Muscle of back (tissue), 13 donors: ENCODE measurements at places on chromosomes 13 and 19. TPM values are rescaled to one million over a fixed set of nuclear protein-coding genes. Genes with fewer than 3 reads are reported as not detected.

Gene IFI30
- 1.2 TPM for polyA plus RNA-seq

- DNase-seq, result no peak
Measured at GRCh38 chr13:111099290-111099689, 15.8 kb upstream of the ARHGEF7 start.

Gene STAP2
- 4.8 TPM for polyA plus RNA-seq

GRCh38 chr13:109412283-109412901, 374.0 kb downstream of the IRS2 start:
- peak; percentile 33 for DNase-seq

DNA sequence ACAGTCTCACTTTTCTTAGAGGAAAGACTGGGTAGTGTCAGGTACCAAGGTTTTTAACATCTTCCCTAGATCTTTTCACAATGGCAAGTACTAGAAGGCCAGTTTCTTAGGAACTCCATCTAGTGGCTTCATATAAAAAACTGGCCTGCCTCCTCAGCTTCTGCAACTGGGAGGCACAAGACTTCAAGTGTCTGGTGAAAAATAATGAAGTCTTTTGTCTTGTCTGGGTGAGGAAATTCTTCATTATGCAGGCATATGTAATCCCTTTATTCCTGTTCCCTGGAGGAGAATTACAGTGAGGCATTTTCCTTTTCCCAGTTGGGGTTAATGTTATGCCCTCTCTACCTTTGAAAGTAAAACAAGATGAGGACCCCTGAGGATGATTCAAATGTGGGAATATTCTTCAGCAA, 300.5 kb downstream of the NALCN start:
- no peak for DNase-seq

DNA sequence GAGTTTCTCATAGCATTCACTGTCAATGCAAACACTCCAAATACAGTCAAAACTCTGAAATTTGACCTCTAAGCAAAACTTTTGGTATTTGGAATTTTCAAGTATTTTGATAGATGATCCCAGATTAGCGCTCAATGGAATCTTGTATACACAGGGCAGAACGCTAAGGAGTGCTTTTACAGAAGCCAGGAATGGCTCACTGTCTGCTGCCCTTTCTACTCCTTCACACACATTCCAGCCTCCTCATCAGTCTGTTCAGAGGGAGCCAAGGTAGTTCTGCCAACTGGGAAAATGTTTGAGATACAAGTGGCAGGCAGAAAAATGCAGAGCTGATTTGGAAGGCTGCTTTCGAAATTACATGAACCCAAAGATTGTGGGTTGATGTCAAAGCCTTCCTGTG, 4.4 kb upstream of the STARD13 start:
- no peak for DNase-seq

DNA sequence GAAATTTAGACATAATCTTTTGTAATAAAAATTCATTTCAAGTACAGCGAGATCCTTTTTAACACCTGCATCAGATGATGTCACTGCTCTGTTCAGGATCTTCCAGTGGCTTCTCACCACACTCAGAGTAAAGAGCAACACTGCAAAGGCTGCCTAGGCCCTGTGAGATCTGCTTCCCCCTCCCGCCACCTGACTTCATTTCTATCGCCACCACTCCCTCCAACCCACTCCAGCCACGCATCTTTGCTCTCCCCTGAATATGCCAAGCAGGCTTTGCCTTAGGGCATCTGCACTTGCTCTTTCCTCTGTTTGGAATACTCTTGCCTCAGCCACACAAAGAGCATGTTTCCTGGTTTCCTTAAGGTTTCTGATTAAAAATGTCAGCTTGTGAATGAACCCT, 58.3 kb downstream of the MBNL2 start:
- no peak for DNase-seq

Gene APBA3
- polyA plus RNA-seq, result 9.3 TPM

GRCh38 chr19:43675269-43675879, 5.4 kb upstream of the PLAUR start:
- no peak for DNase-seq

GRCh38 chr13:60720590-60720989, 323.6 kb downstream of the TDRD3 start:
- no peak for DNase-seq

DNA sequence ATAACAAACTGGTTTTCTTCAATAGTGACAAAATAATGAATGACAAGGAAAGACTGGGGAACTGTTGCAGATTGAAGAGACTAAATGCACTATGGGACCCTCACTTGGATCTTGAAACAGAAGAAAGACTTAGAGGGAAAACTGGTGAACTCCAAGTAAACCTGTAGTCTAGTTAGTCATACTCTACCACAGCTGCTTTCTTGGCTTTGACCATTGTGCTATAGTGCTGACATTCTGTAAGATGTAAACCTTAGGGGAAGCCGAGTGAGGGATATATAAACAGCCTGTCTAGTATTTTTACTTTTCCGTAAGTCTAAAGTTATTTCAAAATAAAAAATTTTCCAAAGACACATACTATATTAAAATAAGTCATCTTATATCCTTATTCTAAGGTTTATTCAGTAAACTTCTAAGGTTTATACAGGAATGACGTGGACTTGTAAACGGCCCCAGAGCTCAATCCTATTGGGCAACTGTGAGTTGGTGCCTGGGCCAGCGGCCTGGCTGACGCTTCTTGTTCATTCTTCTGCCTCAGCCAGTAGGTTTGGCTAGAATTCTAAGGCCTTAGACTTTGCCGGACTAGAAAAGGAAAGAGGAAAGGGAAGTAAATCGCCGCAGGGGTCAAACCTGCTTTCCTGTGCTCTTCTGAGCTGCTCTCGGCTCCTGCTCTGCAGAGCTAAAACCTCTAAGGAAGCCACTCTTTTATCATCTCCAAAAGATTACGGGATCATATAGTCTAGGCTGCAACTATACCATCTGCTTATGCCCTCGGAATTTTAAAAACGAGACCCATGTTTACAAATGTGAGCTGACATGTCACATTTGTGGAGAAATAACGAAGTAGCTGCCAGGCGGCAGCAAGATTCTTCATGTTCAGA, 33.6 kb upstream of the UBE2L5 start:
- DNase-seq, result peak; percentile 48

Gene C13orf42
- not detected for polyA plus RNA-seq

Gene ZNF383
- polyA plus RNA-seq, result 9.0 TPM

Gene ZNF442
- polyA plus RNA-seq, result 2.6 TPM

GRCh38 chr19:48415395-48415794, 21.9 kb downstream of the GRIN2D start:
- peak; percentile 44 for DNase-seq

Gene TNFRSF19
- polyA plus RNA-seq, result 77.1 TPM

- DNase-seq, result peak; percentile 89
Measured at GRCh38 chr19:48872884-48873475, 759 bp downstream of the PPP1R15A start.

Gene MISP
- polyA plus RNA-seq, result 0.84 TPM

DNA sequence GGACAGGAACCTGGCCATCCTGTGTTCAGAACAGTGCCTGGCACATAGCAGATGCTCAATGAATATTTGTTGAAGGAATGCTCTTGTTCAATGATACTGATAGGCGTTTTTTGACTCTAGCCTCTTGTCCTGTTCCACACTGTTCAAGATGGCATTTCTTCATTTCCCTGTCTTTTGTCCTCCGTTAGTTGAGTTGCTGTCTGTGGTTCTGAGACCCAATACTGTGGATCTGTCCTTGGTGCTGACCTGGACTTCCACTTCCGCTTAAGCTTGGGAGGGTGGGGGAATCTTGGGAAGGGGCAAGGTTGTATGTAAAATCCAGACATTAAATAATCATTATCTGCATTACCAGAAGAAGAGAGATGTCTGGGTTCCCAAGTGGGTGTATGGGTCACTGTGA, 8.3 kb upstream of the KCNN4 start:
- no peak for DNase-seq

DNA sequence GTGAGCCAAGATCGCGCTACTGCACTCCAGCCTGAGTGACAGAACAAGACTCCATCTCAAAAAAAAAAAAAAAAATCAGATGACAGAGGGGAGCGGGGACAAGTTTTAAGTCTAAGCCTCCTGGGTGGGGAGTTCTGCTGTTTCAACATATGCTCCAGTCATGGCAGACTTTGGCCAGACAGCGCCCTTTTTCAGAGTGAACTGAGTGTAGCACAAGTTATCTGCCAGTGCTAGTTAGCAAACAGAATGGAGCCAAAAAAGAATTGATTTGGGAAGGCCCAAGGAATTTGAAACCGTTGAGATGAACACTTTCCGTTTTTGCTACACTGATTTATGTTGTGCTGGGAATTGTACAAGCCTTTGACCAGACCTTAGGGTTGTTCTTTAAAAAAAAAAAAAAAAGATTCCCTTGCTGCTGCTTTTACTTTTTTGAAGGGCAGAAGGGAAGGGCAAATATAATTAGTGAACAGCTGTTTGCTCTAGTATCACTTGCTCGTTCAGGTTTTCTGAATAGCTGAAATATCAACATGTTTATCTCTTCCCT, 5.7 kb downstream of the ACTN4 start:
- DNase-seq, result no peak

Gene ZNF793
- polyA plus RNA-seq, result 7.8 TPM

Gene ZNF613
- 5.6 TPM for polyA plus RNA-seq

- no peak for DNase-seq
Measured at GRCh38 chr13:72959643-72960042, 99.2 kb upstream of the KLF5 start.

DNA sequence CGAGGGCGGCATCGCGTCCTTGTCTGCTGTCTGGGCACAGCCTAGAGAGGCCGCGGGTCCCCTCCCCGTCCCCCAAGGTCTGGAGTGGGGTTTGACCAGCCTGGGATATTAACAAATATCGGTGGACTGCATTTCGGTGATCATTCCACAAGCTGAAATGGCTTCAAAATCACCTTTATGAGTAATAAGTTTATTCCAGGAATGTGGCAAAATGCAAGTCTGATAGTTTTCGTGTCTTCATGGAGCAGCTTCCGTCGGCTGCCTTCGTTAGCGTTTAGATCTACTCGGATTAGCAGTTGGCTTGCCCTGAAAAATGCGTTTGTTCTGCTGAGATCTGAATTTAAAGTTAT, 1.1 kb upstream of the GJA3 start:
- DNase-seq, result peak; percentile 25

Gene TEX26
- 0.19 TPM for polyA plus RNA-seq

DNA sequence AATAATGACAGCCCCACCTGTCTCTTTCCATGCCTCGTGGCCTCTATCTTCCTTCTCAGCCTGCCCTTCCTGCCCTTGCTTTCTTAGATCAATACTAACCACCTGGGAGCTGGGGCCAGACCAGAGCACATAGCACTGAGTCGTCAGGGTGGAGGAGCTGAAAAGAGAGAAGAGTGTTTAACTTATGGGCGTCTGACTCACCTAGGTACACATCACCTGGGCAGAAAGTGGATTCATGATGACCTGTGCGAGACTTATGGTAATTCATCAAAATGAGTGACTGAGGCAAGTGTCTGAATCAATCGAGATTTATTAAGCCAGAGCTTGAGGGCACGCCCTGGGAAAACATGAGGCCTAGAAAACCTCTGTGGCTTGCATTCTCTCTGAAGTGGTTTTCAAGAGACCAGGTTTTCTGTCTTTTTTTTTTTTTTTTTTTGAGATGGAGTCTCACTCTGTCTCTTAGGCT, 19.2 kb downstream of the CEACAM6 start:
- DNase-seq, result no peak

Gene PRX
- polyA plus RNA-seq, result 7.9 TPM

Gene CNFN
- polyA plus RNA-seq, result 0.42 TPM

- peak; percentile 17 for DNase-seq
Measured at GRCh38 chr13:68358294-68358705, 1128.2 kb upstream of the PCDH9 start.

- DNase-seq, result no peak
Measured at GRCh38 chr13:111518161-111518792, 197.8 kb downstream of the TEX29 start.

GRCh38 chr19:49116544-49116943, 2.4 kb downstream of the LIN7B start:
- no peak for DNase-seq
